ENCODE measurements at places on chromosomes 1 and 21. TPM values are rescaled to one million over a fixed set of nuclear protein-coding genes. Genes with fewer than 3 reads are reported as not detected.

Gene SCYL3
- 19.2 TPM for total RNA-seq

GRCh38 chr1:24203404-24203803, 16.3 kb upstream of the IFNLR1 start:
- no peak for DNase-seq

Gene OPTC
- total RNA-seq = not detected

DNA sequence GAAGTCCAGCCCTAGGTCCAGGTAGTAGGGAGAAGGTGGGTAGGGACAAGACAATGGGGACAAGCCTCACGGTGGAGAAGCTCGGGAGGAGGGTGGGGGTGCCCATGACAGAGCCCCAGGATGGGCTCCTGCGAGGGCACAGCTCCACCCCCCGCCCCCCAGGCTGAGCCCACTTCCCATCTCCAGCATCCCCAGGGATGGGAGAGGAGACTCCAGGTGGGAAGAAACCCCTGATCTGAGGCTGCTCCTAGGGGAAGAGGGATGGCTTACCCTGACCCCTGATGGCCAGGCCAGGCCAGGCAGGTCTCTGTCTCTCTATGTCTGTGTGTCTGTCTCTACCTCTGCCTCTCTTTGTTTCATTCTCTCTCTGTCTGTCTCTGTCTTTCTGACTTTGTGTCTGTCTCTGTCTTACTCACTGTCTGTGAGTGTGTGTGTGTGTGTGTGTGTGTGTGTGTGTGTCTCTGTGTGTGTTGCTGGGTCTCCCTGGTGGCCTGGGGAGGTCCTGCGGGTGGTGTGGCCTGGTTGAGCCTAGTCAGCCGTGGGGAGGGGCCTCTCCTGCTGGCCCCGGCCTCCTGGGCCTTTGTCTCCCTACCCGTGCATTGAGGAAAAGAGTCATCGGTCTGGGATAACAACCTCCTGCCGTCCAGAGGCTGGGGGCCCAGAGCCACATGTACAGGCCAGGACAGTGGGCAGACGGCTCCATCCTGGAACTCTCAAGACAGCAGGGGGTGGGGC, 45.7 kb downstream of the WNT9A start:
- peak; percentile 17 for DNase-seq

- DNase-seq = no peak
Observed at GRCh38 chr1:215040190-215040589, 42.3 kb upstream of the KCNK2 start.

Gene HRNR
- total RNA-seq = not detected

Gene HSPB7
- not detected for total RNA-seq

- DNase-seq = no peak
Observed at GRCh38 chr1:150065184-150065871, 2.2 kb upstream of the VPS45 start.

DNA sequence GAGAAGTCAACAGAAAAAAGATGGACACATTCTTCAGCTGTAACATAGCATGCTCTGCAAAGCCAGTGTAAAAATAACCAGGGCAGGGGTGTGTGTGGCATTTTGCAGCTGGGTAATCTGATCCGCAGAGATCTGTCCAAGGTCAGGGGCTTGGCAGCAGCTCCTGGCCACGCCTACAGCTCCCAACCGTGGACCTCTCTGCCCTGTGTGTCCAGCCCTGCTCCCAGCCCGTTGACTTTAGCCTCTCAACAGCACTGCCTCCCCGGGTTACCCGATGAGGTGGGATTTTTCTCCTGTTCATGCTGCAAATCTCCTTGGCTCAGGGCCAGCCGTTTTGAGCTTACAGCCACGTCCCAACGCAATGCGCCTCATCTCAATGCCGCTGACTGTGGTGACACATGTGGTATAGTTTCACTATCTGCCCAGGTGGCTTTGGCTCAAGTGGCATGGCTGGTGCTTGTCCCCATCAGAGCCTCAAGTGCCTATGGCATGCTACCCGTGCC, 68.1 kb downstream of the VWA5B1 start:
- no peak for DNase-seq

DNA sequence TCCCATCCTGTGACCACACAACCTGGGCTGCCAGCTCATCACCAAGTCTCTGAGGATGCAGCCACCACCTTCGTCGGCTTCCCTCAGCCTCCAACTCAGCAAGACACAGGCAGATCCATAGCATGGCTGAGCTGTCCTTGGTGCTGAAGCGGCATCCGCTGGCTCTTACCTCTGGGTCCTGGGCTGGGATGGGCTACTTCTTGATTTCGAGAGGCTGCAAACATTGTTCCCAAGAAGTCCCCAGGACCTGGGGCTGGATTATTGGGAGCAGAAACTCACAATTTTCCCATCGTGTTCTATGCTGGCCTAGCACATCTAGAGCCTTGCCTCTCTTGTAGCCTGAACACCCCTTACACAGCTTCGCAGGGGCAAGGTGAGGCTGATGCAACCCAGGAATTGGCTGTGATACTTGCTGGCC, 24.9 kb upstream of the C1QA start:
- DNase-seq = peak; percentile 54

Gene HPDL
- 10.3 TPM for total RNA-seq

DNA sequence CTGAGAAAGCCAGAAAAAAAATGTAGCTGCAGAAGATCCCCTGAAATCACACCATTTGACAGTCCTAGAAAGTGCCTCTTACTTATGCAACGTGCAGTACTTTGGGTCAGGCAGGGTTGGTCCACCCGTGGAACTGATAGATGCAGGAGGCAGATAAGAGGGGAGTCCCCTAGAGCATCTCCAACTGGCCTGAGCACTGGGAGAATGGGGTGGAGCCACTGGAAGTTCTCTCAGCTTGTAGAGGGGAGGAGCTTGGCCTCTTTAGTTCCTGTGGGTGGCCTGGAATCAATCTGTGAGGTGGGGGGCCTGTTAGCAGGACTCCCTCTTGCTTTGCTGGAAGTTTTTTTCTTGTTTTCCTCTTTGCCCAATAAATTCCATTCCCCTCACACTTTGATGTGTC, 335.7 kb upstream of the NCAM2 start:
- no peak for DNase-seq

DNA sequence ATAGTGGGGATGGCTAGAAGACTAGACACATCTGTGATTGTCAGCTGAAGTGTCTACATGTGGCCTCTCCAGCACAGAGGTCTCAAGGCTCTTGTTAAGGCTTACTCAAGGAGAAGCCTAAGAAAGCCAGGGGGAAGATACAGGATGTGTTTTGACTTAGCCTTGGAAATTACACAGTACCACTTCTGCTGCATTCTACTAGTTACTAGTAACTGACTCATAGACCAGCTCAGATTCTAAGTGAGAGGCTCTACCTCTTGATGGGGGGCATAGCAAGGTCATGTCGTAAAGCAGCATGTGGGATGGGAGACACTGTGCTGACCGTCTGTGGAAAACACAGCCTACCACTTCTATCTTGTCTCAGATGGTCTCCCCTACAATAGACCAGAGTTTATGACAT, 99.5 kb downstream of the UBE2U start:
- no peak for DNase-seq

Gene TTF2
- total RNA-seq = 82.9 TPM

- no peak for DNase-seq
Observed at GRCh38 chr1:248158758-248159157, 13.8 kb downstream of the OR2M5 start.

Gene MYBPH
- not detected for total RNA-seq

All from activated naive CD8-positive, alpha-beta T cell treated with anti-CD3 and anti-CD28 coated beads, Interleukin-2, amount 10 ng/mL, durations not matched to agents 7 days and 5 days (primary cell).